ENCODE measurements at places on chromosomes 6 and 20.
A peak's percentile ranks its signal among the peaks of the same experiment; 100 is the strongest.

DNA sequence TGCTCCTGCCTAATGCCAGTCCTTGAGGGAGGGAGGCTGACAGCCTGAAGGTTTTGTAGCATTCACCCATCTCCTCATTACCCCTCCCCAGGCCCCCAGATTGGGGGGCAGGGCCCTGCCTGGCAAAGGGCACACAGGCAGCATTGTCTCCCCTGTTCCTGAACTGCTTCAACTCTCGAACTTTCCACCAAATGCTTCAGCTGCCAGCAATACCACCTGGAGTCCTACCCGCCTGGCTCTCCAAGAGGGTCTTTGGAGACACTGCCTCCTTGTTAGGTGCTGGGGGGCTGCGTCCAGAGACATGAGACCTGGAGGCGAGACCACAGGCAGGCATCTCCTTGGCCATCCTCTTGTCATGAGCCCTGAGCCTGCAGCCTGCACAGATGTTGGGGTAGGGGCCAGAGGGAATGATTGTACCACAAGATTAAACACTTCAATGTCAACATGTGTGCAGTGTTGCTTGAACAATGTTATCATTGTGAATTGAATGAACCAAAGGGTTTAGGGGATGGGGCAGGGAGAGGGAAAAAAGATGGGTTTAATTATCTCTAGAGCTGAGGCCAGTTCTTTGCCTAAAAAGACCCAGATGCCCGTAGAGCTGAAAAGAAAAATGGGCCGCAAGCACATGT, 25.0 kb downstream of the BMP7 start:
- DNase-seq: no peak

DNA sequence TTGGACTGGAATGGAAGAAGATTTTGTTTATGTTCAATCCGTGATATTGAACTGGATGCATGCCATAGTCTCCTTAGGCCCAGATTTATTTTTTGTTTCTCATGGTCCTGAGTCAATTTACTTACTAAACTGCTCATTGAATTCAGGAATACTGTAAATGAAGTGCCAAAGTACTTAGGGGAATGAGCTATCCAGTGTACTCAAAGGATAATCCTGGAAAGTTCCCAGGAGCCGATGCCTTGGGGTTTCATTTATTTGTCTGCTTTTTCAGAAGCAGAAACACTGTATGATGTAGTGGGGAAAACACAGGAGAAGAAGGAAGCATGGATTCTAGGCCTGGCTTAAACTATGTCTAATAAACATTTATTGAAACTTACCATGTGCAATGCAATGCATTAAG, 56.1 kb upstream of the THEMIS start:
- peak; percentile 88 for DNase-seq

DNA sequence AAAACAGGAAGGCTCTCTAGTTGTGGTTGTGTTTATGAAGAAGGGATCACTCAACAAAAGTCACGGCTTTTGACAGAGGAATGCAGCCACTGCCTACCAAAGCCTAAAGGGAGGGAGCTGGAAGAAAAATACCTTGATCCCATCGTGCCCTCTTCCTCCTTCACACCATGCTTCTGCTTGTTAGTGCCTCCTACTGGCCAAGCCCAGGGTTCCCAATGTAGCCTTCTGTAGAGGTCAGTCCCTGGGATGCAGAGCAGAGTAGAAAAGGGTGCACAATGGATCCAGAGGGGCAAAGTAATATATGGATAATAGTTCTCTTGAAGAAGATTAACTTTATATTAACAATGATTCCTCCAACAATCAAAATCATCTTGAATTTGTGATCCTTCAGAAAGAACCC, 293.5 kb upstream of the FERMT1 start:
- no peak for DNase-seq

DNA sequence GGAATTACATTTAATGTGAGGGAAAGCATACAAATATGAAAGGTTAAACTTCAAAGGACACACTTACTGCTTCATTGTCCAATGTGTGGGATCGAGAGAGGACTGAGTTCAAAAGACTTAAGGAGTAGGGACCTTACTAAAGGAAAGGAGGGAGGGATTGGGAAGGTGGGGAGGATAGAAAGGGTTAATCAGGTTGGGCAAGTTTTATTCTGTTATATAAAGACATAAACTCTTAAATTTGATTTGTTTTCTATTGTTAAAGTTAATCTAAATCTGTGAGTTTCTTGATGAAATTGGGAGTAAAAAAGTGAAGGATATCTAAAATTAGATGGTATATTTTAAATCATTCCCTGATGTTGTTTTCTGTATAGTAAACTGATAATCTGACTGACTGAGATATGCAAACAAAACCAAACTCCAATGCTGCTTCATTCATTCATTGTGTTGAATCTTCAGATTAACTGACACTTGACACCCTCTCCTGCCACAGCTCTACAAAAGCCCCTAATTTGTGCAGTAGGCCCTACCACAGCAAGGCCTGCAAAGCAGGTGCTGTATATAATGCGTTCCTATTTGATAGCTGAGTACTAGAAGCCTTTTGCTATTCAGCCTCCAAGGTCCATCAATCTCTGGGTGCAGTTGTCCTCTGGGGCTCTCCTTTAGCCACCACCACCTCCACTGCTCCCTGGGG, 1.3 kb upstream of the UBE2J1 start:
- DNase-seq: no peak

GRCh38 chr6:24991810-24992467, 56.2 kb upstream of the RIPOR2 start:
- peak; percentile 69 for DNase-seq

DNA sequence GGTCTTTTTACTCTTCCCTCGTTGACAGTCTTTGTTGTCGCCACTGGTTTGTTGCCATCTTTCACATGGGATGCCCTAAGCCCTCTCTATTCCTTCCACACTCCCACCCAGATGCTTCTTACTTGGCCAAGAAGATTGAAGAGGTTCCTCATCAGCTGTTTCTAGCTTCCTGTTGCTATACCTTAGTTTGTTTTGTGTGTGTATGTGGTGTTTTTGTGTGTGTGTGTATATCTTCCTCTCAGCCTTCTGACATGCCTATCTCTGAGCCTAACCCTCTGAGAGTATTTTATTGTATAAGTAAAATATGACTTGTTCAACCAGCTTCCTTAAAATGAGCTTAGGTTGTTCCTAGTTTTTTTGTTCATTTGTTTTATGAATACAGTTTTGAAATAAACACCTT, 35.9 kb downstream of the ENPP1 start:
- DNase-seq: no peak

- peak; percentile 27 for DNase-seq
These were observed 8.8 kb downstream of the CD109 start for GRCh38 chr6:73704798-73705197.

DNA sequence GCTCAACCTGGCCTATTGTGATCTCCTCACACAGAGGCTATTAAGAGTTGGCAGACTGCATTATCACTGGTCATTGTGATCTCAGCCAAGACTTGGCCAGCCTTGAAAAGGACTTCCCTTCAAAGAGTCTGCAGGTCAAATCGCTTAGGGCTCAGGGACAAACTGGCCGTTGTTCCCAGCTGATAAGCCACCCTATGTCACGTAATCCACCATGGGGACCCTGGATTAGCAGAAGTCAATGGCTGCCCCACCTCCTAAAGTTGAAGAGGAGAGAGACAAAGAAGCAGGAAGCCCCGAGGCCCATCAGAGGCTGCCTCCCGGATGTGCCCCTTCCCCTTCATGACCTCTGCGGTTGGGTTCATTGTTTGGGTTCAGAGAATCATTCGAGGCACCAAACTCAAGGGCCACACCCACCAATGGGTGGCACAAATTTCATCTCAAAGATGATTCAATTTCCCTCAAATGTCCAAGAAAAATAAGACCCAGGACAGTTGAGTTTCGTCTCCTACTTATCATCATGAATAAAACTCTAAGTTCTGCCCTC, 56.6 kb downstream of the BPIFB1 start:
- DNase-seq: no peak

DNA sequence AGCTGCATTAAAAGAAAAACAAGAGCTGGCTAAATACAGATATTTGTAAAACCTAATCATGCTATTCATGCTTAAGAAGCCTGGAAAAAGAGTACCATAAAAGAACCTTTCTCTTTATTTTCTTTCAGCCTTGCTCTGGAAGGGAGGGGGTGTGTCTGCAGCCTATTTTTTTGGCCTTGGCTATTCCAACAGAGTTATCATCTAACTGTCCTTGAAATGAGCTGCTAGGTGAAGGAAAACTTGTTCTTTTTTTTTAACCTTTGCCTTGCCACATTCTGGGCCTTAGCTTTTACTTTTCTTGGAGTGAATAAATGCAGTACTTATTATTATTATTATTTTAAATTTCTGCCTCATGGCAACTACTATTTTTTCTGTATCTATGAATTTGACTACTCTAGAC, 224.9 kb upstream of the SYNCRIP start:
- DNase-seq: peak; percentile 2

GRCh38 chr6:16352258-16352635, 113.9 kb downstream of the GMPR start:
- peak; percentile 82 for DNase-seq

DNA sequence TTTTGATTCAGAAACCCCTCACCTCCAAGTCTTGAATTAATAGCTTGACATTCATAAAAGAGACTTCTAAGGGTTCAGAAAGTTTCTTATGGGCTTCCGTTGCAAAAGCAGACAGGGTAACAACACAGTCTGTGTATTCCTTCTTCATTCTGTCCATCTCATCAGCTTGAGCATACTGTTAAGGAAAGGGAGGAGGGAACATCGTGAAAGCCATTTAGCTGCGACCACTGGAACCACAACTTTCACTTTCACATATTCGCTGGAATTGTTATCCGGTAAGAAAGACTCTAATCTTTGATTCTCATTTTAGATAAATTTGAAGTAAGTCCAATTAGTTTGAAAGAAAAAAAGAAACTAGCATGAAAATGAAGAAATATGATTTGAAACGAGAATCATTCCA, 174.4 kb downstream of the SYNE1 start:
- no peak for DNase-seq

GRCh38 chr20:381581-382290, 1.2 kb downstream of the TRIB3 start:
- peak; percentile 73 for DNase-seq

DNA sequence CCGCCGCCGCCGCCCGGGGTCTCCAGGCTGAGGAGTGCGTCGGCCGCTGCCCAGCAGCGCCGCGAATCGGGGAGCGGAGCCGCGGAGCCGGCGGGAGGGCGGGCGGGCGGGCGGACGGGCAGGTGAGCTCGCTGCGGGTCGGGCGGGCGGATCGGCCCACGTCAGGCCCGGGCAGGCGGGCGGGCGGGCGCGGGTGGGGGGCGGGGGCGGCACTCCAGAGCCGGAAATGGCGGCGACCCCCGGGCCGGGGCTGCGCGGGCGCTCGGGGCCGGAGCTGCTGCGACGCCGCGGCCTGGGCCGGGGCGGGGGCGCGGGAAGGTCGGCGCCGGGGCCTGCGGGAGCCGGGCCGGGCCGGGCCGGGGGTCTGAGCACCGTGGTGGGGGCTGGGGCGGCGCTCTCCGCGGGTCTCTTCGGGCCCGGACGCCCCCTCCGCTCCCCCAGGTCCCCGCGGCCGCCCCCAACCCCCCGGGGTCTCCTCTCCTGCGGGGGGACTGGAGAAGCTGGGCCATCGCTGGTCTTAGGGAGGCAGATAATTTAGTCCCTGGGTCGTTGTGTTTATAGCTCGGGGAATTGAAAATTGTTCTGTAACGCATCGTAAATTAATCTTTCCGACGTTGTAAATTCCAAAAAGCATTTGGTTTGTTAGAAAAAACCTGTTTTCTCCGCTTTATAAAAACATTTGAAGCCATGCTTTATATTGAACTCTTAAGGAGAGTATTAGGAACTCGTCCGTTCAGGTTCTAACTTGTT, 451 bp downstream of the DNAJC5 start:
- DNase-seq: no peak

Data from muscle of leg (tissue), 16 donors.